ENCODE measurements at places on chromosomes 1 and 21.

GRCh38 chr21:28127175-28127785 is 865.4 kb downstream of the LTN1 start:
- no peak for DNase-seq

GRCh38 chr1:110056285-110056683 is 14.2 kb downstream of the ALX3 start:
- DNase-seq = no peak

DNA sequence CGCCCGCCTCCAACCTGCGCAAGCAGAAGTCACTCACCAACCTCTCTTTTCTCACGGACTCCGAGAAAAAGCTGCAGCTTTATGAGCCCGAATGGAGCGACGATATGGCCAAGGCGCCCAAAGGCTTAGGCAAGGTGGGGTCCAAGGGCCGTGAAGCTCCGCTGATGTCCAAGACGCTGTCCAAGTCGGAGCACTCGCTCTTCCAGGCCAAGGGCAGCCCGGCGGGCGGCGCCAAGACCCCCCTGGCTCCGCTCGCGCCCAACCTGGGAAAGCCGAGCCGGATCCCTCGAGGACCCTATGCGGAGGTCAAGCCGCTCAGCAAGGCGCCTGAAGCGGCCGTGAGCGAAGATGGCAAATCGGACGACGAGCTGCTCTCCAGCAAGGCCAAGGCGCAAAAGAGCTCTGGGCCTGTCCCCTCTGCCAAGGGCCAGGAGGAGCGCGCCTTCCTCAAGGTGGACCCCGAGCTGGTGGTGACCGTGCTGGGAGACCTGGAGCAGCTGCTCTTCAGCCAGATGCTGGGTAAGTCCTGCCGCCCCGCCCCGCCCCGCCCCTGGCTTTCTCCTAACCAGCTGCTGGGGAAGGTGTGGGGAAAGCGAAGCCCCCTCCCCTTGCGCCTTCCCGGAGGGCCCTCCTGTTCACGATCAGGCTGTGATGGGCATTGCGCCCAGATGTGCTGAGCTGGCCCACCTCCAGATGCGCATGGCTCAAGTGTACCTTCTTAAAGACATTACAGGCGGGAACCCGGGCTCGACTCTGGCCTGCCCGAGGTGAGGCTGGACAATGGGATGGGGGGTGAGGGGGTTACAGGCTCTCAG is 110.2 kb downstream of the NAV1 start:
- DNase-seq = no peak

GRCh38 chr1:245222931-245223595 is 68.3 kb downstream of the KIF26B start:
- DNase-seq = no peak

DNA sequence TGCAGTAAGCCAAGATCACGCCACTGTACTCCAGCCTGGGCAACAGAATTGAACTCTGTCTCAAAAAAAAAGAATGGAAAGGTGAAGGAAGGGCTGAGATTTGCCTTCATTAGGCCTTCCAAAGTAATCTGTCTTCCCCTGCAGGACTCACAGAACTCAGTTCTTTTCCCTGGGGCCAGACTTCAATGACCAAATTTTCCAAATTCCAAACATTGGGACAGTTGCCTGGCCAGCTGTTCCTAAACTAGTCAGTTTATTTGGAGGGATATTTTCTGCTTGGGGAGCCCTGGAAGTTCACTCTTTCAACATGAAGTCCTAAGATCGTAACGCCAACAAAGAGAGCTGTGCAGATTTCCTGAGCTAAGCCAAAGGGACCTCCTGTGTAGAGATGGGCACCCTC is 5.4 kb upstream of the DEDD start:
- DNase-seq = no peak
